ENCODE measurements at places on chromosomes 7 and 10. TPM values are rescaled to one million over a fixed set of nuclear protein-coding genes. Genes with fewer than 3 reads are reported as not detected.

- DNase-seq: no peak
Observed at GRCh38 chr10:8103543-8103942, 49.1 kb downstream of the GATA3 start.

Gene CLEC2L
- polyA plus RNA-seq: not detected

DNA sequence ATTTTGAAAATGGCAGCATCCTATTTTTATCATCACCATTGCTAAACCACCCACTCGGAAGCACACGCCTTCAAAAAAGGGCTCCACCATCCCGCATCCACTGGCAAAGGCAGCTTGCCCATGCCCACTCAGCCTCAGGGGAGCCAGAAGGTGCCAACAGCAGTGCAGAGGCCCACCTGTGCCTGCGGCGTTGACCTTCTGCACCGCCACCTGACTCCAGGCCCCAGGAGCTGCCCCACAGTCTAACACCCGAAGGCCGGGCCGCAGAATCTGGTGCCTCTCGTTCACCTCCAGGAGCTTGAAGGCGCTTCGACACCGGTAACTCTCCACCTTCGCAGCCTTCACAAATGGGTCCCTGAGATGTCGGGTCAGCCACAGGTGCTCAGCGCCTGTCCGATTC is 2.8 kb downstream of the MRM2 start:
- DNase-seq: no peak

- DNase-seq: no peak
Observed at GRCh38 chr7:9761224-9761623, 1212.4 kb upstream of the PHF14 start.

Gene FXYD4
- 392 TPM for polyA plus RNA-seq

Gene C10orf90
- 0.30 TPM for polyA plus RNA-seq

DNA sequence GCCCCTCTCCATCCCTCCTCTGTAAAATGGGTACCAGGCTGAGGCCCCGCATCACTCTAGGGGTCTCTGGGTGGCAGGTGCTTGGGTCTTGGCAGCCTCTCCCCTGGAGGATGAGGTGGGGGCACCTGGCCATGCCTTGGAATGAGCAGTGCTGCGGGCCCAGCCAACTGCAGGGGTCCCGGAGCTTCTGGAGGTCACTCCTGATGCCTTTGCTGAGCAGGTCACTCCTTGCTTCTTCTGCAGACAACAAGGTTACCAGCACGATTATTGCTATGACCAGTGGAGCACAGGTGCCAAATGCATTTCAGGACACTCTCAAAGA is 22.4 kb upstream of the ZNF488 start:
- no peak for DNase-seq

- DNase-seq: no peak
Observed at GRCh38 chr10:519716-520401, 169.6 kb downstream of the DIP2C start.

Gene GBX1
- polyA plus RNA-seq: not detected

Gene EPO
- not detected for polyA plus RNA-seq

Gene NKX2-3
- polyA plus RNA-seq: not detected
